Ovary (tissue), 10 donors: ENCODE measurements at places on chromosomes 1 and 21.

GRCh38 chr1:33021567-33022431 lies 14.9 kb downstream of the AK2 start:
- DNase-seq = no peak

DNA sequence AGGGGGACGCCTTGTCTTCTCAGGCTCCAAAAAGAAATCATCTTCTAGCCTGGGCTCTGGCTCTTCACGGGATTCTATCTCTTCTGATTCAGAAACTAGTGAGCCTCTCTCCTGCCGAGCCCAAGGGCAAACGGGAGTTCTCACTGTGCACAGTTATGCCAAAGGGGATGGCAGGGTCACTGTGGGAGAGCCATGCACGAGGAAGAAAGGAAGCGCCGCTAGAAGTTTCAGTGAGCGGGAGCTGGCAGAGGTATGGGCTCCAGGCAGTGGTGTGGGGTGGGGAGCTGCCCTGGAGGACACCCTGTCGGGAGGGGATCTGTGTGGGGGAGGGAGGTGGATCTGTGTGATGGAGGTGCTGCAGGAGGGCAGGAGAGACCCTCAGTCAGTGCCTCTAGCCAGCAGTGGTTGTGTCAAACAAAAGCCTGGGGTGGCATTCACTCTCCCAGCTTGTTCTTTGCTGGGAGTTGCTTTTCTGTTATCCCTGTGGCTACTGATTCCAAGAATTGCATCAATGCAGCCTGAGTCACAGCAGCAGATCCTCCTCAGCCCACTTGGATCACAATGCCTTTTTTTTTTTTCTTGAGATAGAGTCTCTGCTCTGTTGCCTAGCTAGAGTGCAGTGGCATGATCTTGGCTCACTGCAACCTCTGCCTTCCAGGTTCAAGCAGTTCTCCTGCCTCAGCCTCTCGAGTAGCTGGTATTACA lies 21.8 kb downstream of the KDM4A start:
- no peak for DNase-seq

DNA sequence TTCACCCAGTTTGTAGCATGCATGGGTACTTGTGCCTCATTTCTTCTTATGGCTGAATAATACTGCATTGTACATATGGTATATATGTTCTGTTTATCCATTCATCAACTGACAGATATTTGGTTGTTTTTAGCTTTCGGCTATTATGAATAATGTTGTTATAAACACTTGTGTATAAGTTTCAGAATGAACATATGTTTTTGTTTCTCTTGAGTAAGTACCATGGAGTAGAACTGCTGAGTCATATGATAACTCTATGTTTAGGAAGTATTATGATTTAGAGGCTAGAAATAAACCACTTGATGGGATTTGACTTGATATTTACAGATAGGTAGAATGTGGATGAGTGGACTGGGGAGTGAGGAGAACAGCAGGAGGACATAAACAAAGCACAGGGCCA lies 48.6 kb downstream of the WNT2B start:
- no peak for DNase-seq

DNA sequence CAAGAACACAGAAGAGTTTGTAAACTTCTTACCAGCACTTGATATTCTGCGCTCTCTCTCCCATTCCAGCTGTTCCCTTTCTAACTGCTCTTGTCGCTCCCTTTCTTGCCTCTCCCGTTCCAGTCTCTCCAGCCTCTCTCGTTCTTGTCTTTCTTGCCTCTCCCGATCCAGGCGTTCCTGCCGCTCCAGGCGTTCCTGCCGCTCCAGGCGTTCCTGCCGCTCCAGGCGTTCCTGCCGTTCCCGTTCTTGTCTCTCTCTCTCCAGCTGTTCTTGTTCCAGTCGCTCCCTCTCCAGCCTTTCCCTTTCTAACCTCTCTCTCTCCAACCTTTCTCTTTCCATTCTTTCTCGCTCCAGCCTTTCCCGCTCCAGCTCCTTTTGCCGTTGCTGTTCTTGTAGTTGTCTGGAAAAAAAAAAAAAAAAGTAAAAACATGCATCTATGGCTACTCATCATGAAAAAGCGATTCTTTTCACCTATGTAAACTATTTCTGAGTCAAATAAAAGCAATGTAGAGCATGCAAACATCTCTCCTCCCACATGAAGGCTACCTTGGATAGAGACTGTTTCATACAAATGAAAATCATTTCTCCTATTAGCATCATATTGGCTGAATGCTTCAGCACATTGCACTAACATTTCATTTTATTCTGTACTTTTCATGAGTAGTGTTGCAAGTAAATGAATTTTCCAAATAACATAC lies 91.5 kb upstream of the LBR start:
- DNase-seq = no peak

- no peak for DNase-seq
Observed at GRCh38 chr1:169288011-169288414, 79.6 kb downstream of the NME7 start.

GRCh38 chr1:26826261-26827105 lies at the start of gene ZDHHC18:
Gene ZDHHC18, plus strand, starts transcription at chr1:26826688. Its CDS starts 117 bp downstream, at chr1:26826805.
- DNase-seq = peak; percentile 74
